ENCODE measurements at places on chromosomes 5 and 9.

- DNase-seq = no peak
Measured at GRCh38 chr9:33202018-33202417, 34.9 kb upstream of the B4GALT1 start.

DNA sequence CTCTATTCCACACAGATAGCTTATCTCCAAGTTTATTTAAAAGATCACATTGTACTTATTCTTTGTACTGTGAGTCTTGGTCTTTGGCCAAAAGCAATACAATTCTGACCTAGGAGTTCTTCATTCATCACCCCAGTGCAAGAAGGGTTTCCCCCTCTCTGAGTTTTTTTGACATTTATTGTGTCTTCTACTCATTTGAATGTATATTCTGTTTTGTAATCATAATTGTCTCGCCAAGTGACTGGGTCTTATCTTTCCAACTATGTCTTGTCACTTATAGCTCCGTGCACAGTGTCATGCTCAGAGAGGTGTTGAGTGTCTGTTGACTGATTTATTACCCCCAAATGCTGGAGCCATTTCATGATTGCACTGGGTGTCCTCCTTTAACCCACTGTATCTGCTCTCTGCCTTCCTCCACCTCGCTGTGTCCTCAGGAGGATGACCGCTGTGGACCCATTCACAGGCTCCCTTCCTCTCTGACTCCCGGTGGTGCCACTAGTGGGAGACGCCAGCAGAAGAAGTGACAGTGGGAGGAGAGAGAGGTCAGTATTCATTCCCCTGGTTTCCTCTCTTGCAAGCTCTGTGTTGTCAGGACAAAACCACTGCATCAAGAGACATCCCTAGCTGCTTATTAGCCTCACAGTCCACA is 11.2 kb upstream of the TRIO start:
- peak; percentile 84 for DNase-seq

DNA sequence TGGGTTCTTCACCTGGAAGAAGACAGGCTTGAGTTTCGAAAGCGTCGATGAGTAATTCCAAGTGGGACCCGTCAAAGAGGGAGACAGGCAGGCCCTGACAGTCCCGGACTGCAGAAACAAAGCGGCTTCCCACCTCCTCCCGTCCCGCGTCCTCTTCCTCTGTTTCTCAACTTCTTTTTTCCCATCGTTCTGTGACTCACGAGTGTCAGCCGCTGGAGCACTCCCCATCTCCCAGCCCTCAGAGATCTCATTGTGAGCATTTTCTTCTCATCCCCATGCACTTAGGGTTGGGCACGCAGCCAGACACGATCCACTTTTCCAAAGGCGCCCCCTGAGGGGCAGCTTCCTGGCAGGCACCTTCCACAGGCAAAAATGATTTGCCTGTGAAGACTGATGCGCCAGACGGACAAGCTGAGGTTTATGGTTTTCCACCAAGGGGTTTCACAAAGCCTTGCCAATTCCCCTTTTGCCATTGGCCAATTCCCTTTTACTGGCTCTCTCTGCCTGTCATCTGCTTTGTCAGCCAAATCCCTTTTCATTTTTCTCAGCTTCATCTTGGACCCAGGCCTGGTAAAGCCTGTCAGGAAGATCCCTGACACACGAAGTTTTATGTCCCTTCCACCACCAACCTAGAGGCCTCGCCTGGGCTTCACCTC is 86.5 kb upstream of the ANKRD55 start:
- peak; percentile 84 for DNase-seq

GRCh38 chr5:101678481-101679193 is 617.4 kb downstream of the SLCO4C1 start:
- DNase-seq = peak; percentile 79

- no peak for DNase-seq
Measured at GRCh38 chr5:125298746-125299379, 552.4 kb upstream of the ZNF608 start.

- DNase-seq = peak; percentile 37
Measured at GRCh38 chr9:127742435-127743088, 7.5 kb upstream of the TOR2A start.

- peak; percentile 17 for DNase-seq
Measured at GRCh38 chr5:66222455-66222854, 78.4 kb downstream of the SREK1 start.

GRCh38 chr5:158802941-158803341 is 296.8 kb downstream of the EBF1 start:
- DNase-seq = no peak

DNA sequence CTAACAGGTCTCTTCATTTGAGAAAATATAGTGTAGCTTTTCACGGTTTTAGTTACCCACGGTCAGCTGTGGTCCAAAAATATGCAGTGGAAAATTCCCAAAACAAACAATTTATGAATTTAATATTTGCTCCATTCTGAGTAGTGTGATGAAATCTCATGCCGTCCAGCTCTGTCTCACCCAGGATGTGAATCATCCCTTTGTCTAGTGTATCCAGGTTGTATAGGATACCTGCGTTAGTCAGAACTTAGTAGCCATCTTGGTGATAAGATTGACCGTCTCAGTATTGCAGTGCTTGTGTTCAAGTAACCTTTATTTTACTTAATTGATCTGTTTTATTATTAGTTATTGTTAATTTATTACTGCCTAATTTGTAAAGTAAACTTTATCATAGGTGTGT is 41.1 kb downstream of the NDUFS4 start:
- no peak for DNase-seq

- no peak for DNase-seq
Measured at GRCh38 chr5:54876-55569, 36.9 kb upstream of the PLEKHG4B start.

DNA sequence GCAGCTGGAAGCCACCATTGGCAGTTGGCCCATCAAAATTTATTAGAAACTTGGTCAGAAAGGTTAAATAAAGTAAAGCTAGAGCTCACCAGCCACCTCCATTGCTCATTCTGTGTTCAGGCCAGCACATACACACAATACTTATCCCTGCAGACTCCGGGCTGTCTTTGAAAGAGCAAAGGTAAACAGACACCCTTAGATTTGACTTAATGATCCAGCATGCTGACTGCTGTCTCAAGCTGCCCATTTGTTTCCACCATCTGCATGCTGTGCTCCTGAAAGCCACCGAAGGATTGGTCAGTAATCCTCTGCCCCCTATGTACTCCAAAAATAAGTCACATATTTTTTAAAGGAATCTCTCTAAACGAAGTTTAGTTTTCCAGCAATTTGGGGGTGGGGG is 1059.8 kb upstream of the DMAC1 start:
- DNase-seq = no peak

GRCh38 chr5:82480331-82480730 is 202.2 kb upstream of the RPS23 start:
- DNase-seq = no peak

DNA sequence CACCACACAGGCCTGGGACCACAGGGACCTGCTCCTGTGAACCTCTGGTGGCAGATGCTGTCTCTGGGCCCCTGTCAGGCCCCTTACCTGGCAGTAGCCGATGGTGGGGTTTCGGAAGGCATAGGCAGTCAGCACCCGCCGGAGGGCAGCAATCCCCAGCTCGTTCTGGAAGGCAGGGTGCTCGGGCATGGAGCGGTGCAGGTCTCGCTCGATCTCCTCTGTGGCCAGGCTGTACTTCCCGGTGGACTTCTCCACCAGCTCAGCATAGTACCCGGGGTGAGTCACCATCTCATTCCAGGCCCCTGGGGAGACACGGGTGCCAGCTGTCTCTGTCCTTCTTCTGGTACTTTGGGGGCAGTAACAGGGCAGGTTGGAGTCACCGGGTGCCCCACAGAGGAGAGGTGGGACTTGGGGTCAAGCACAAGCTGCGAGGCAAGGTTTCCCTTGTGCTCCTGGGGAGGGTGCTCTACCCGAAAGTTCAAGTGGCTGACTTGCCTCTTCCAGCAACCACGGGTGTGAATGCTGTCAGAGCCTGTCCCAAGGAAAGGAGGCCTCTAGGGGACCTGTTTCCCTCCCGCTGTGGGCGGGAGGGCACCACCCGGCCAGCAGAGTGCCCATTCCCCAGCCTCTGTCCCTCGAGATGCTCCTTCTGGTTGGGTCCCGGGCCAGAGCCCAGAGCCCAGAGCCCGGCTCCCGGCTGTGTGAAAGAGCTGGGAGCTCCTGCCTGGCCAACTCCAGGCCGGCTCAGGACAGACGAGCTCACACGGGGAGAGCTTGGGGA is 19.8 kb upstream of the MRNIP start:
- no peak for DNase-seq

- DNase-seq = no peak
Measured at GRCh38 chr9:134965851-134966250, 48.1 kb upstream of the FCN1 start.
